ENCODE measurements at places on chromosomes 12 and 14. TPM values are rescaled to one million over a fixed set of nuclear protein-coding genes. Genes with fewer than 3 reads are reported as not detected.

DNA sequence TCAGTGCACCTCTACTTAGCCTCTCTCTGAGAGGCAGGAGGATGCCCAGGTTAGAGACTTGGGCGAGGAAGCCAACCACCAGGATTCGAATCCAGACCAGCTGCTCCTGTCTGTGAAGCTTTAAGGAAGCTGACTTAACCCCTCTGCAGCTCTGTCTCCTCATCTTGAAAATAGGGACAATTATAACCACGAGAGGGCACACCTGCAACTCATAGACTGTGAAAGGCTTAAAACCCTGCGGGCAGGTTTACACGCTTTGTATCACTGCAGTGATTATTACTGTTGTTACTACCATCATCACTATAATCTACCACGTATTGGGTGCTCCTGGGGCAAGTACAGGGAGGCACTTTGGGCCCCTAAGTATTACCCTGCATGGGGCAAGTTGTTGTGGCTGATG lies 379.8 kb downstream of the VRK1 start:
- no peak for DNase-seq

DNA sequence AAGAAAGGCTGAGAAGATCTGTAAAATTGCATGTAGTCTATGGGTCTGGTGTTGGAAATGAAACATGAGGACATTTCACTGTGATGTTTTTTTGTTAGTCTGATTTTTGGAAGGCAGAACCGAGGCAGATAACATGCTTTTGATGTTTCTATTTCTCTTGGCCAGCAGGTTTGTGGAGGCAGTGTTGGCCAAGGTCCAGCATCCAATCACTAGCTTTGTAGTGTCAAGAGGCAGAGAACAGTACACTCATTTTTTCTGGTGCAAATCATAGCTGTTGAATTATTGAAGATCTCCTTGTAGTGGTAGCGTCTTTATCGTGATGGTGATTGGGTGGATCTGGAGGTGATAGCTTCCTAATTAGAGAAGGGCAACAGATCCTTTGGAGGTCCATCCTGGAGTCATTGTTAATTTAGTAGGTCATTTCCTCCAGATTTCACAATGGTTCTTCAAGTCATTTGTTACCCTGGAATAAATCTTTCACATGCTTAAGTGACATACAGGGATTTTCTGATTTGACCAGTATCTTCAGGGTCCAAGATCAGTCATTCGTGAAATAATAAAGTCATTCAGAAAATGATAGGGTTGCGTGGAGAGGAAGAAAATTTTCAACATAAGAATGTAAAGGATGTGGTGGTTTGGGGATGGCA lies 252.4 kb upstream of the CPNE8 start:
- DNase-seq, result no peak

DNA sequence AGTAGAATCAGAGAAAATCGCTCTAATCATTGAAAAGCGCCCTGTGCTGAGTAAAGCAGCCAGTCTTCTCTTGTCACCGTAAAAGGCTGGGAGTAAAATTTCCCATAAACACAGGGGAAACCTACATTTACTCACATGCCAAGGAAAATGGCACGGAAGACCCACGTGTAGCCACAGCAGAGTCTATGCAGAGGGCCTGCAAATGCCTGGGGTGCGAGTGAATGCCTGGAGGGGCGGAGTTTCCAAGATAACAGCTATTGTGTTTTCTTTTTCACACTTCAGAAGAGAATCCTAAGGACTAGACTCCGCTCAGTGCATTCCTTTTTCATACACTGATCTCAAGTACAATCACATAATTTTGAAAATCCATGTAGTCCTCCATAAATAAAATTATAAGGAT lies 159.9 kb upstream of the FOXN3 start:
- DNase-seq, result no peak

CCDC196 gene
- total RNA-seq, result not detected

TMX1 gene
- 31.3 TPM for total RNA-seq

RNU4-1 gene
- total RNA-seq, result 6,474 TPM

DNA sequence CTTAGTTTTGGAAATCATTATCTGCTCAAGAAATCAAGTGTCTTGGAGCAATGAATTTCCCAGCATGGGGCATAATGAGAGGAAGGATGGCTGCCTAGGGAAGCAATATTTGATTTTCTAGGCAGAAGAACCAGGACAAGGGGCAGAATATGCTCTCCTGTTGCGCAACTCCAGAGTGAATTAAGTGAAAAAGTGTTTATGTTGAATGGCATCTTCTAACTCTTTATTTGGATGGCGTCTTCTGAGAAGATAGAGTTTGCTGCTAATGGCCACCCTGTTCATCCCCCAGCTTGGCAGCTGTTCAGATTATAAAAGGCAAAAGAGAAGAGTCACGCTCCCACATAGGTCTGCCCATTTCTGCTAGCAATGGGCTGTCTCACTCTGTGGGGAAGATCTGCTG lies 1278.1 kb downstream of the AACS start:
- no peak for DNase-seq

NANOG gene
- total RNA-seq, result 0.64 TPM

DNA sequence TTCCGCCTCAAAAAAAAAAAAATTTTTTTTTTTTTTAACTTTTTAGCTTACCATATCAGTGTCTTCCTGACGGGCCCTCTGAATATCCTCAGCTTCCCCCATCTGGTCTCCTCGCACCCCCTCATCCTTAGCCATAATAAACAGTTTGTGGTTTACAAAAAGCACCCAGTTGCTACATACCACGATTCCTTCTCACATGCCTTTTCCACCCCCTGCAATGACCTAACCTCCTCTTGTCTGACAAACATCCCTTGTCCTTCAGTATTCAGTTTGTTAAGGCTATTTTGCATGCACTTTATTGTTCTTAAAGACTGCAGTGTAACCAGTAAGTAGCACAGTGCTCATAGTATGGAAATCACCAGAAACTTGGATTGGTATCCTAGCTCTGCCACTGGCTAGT lies 88.5 kb downstream of the PPM1H start:
- DNase-seq, result no peak

RNASE1 gene
- total RNA-seq, result 4.5 TPM

DNA sequence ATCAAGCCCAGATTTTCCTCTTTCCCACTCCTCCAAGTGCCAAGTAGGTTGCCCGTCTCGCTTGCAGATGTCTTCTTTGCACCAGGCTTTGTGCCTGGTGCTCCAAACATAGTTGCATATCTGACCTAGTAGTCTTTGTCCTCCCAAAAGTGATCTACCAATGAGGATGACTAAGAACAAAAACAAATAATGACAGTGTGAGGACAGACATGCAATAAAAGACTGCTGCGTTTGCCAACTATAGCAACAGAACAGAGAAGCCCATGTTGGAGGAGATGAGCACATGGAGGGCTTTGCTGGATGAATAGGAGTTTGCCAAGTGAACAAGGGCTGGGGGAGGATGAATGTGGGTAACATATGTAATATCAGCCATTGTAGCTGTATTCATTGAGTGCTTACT lies 15.6 kb downstream of the DTX1 start:
- DNase-seq, result no peak

DNA sequence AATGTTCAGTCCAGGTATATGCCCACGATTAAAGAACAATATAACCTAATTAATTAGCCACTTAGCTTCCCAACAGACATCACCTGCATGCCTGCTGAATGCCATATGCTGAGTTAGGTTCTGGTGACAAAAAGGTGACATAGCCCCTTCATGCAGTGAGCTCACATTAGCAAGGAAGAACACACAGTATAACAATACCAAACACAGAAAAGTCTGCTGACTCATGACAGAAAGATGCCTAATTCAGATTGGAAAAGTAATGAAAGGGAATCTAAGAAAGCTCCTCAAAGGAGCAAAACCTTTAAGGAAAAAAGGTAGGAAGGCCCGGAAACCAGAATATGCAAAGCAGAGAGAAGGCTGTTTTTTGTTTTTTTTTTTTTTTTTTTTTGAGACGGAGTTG lies 59.0 kb downstream of the FERMT2 start:
- no peak for DNase-seq

DNA sequence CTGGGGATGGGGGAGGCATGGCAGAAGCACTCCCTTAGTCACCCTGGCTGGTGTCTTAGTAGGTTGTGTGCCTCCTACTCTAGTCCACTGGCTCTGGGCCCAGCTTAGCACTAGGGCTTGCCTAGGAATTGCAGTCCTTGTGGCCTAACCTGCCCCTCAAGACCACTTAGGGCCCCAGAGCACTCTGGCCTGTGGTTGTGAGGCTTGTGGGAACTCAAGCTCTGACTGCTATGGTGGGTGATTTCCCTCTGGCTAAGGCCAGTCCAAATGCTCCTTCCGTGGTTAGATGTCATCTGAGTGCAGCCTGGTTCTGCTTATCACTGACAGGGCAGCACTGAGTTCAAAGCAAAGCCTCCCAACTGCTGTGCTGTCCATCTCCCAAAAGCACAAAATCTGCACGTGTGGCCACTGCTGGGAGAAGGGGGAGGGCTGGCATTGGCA lies 20.2 kb downstream of the FGD4 start:
- no peak for DNase-seq

- DNase-seq, result no peak
Observed at GRCh38 chr14:26282578-26282977, 315.3 kb downstream of the NOVA1 start.

ZDHHC22 gene
- 0.13 TPM for total RNA-seq

GRCh38 chr12:113439606-113440030 lies 17.4 kb downstream of the SDSL start:
- peak; percentile 62 for DNase-seq

GRCh38 chr12:129184127-129184928 lies 331.1 kb downstream of the GLT1D1 start:
- DNase-seq, result no peak

GRCh38 chr12:119391673-119392072 lies 57.1 kb downstream of the CCDC60 start:
- no peak for DNase-seq

CEP170B gene
- total RNA-seq, result 49.3 TPM

- no peak for DNase-seq
Observed at GRCh38 chr12:12088761-12089160, 18.0 kb downstream of the BCL2L14 start.

DNA sequence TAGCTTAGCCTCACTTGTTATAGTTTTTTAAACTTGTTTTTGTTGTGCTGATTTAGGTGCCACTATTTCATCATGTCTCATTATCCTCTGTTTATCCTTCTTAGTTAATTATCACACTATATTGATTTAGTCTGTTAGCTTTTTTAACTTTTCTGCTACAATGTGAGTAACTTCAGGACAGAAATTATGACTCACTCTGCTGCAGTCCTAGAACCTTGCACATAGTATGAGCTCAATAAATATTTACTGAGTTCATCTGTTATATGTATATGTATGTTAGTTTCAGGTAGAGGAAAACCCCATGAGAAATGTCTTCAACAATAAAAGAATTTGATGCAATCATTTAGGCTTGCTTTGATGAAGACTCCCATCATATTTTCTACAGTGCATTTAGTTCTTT lies 224.3 kb upstream of the NAV3 start:
- DNase-seq, result no peak

GRCh38 chr12:129190827-129191226 lies 337.5 kb downstream of the GLT1D1 start:
- DNase-seq, result peak; percentile 25

HOXC6 gene
- 0.27 TPM for total RNA-seq

DNA sequence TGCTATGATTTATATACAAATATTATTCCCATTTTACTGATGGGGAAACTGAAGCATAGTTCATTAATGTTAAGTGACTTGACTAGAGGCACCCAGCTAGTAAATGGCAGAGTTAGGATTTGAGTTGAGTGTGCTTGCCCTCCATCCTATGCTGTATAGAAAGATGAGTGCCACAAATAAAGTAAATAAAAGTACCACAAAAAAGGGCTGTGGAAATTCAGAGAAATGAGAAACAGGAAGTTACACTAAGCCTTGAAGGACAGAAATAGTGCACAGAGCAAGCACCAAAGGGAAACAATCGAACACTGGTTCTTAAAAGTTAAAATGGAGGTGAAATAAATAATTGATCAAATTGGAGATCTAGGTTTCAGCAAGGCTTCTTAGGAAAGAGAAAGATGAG lies 9.2 kb upstream of the ABCD2 start:
- no peak for DNase-seq

DNA sequence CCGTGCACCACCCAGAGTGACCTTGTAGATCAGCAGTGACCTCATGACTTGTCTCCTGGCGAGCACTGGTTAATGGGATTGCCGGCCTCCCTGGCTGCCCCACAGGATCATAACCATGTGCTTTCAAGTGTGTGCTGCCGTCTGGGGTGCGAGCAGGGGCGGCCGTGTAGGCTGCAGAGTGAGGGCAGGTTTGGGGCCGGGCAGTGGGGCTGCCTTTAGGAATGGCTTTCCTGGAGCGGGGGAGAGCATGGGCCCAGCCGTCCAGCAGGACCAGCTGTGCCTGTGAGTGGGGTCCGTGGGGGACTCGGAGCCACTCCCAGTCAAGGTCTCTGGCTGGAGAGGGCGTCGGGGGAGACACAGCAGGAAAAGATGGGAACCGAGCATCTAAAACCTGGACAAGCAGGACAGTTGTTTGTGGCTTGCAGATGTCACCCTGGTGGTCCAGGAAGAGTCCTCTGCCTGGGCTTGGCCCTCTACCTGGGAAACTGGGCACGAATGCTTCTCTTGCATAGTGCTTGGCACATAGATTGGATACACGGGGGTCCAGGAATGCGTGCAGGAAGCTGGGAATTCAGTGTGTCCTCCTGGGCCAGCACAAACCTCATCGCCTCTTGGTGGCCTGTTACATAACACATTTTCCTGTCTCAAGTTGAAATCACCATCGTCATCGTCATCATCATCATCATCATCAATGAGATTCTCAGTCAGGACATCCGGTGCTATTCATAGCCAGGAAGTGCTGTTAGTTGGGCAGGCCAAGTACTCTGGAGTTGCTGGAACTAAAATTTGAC lies 96.0 kb downstream of the ADGRD1 start:
- no peak for DNase-seq

DNA sequence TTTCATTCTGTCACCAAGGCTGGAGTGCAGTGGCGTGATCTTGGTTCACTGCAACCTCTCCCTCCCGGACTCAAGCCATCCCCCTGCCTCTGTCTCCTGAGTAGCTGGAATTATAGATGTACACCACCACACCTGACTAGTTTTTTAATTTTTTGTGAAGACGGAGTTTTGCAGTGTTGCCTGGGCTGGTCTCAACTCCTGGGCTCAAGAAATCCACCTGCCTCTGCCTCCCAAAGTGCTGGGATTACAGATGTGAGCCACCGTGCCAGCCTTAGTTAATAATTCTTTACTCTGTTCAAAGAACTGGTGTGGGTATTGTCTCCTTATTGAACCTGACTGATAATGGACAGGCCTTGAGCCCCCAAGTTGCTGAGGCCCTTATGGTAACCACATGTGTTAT lies 10.4 kb upstream of the KRT7 start:
- no peak for DNase-seq

SLC2A3 gene
- total RNA-seq, result 21.7 TPM

DNA sequence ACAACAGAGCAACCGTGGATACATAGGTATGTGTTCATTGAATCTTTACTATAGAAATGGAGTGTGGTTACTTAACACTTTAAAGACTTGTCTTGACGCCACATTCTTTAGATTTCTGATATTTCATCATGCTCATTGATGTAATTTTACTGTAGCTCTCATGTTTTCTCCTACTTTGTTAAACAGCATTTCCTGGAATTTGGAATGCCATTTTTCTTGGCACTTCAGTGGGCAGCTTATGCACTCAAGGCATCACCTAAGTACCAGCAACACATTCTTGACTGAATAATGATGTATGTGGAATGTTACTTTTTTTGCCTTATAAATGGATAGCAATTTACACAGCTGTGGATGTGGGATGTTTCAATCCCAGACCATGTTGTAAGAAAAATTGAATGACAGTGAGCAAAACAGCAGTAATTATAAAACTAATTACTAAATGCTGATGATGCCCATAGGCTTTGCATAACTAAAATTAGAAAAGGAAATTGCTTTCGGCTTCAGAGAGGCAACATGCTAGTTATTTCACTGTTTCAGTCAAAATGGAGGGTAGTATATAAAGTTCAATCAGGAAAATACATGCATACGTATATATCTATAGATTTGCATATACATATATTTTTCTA lies 298.5 kb downstream of the NPAS3 start:
- no peak for DNase-seq

ANG gene
- total RNA-seq, result 8.0 TPM

Data from progenitor cell of endocrine pancreas (in vitro differentiated cells).